ENCODE measurements at places on chromosomes 2 and 18.
A peak's percentile ranks its signal among the peaks of the same experiment; 100 is the strongest.

- no peak for DNase-seq
Observed at GRCh38 chr2:95059656-95060370, 34.3 kb downstream of the MAL start.

GRCh38 chr2:240435457-240435947, at the start of gene GPC1:
TSS of gene GPC1 (plus strand) at chr2:240435663. CDS start at chr2:240435919, 256 bp downstream.
- DNase-seq = peak; percentile 56

GRCh38 chr18:79577451-79578395, 101.9 kb upstream of the CTDP1 start:
- no peak for DNase-seq

- no peak for DNase-seq
Observed at GRCh38 chr2:189633392-189633811, 27.9 kb upstream of the ASNSD1 start.

GRCh38 chr2:209602259-209602658, 169.4 kb upstream of the UNC80 start:
- DNase-seq = no peak

GRCh38 chr2:178909507-178909906, 102.3 kb upstream of the TTN start:
- no peak for DNase-seq

Data from COLO829 (cell line).